ENCODE measurements at places on chromosomes 11 and 22.

DNA sequence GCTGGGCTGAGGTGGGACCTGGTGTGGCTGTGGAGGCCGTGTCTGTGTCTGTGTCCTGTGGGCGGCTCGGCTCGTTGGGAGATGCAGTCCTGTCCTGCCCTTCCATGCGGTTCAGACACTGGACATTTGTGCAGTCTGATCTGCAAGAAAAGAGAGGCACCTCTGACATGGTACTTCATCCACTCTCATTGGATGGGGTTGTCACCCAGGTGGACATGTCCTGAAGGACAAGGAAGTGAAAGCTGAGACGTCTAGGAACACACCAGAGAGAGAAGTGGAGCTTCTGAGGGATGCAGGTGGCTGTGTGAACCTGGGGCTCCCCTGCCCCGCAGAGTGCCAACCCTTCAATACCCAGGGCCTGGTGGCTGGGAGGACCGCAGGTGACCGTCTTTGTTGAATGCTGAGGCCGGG lies 18.4 kb downstream of the TBX1 start:
- DNase-seq: no peak

- no peak for DNase-seq
Measured at GRCh38 chr22:20448630-20449029, 11.0 kb upstream of the SCARF2 start.

DNA sequence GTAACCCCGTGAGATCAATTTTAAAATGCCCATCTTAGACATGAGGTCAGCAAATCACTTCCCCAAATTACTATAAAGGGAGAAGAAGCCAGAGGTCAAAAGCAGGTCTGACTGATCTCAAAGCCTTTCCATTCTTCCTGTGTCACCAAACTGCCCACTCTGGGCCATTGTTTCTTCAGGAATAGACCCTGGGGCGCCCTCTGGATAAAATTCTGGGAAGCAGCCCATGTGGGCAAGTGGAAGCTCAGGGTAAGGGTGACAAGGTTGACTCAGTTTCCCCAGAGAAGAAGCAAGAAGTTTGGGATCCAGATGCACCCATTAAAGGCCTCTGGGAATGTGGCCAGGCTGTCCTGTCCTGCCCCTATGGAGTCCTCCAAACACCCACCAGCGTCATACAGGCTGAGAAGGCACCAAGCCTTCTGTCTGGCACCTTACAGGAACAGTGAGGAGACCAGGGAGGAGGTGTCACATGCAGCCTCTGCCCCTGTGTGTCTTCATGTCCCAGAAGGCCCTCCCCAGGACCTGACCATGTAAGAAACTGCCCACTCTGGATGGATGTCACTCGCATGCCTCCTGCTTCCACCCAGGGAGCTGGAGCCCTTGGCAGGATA lies 50.1 kb downstream of the CHST1 start:
- DNase-seq: no peak

GRCh38 chr11:94553938-94554337 lies 10.2 kb downstream of the FUT4 start:
- DNase-seq: no peak

GRCh38 chr11:127226949-127227348 lies 226.4 kb upstream of the KIRREL3 start:
- DNase-seq: no peak

GRCh38 chr22:36505998-36506635 lies 723 bp downstream of the FOXRED2 start:
- DNase-seq: no peak

DNA sequence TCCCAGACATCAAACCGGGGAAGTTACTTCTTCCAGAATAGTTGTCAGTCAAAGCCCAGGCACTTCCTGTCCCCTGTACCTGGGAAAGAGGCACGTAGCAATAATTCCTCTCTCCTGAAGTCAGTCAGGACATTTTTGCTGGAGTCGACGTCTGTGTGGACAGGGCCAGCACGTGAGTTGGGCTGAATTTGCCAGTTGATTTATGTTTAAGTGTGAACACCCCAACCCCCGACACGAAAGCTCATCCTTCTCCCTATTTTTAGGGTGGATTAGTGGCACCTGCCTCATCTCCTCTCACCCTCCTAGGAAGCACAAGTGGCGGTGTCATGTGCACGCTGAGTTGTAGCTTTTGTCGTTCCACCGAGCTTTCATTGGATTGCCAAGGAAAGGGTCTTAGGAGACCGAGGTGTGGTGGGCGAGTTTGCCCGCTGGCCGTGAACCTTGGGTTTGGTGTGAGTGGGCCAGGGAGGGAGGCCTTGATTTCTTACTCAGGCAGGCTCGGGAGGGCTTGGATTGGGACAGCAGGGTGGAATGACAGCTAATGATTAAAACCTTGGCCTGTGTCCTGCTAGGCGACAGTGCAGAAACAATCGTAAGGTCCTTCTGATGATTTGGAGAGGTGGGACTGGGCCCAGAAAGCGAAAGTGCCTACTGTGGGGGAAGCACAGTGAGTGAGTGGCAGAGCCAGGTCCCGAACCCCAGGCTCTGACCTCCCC lies 87.0 kb upstream of the CRYBB3 start:
- DNase-seq: no peak

DNA sequence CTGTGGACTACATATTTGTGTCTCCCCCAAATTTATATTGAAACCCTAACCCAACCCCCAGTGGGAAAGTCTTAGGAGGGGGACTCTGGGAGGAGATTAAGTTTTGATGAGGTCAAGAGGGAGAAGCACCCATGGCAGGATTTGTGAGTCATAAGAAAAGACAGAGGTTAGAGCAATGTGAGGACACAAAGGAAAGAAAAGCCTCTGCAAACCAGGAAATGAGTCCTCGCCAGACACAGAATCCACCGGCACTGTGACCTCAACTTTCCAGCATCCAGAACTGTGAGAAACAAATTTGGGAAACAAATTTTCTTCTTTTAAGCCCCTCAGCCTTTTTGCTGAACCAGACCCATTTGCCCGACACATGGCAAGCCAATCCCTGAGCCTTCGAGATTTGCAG lies 397.0 kb downstream of the NTM start:
- DNase-seq: no peak

DNA sequence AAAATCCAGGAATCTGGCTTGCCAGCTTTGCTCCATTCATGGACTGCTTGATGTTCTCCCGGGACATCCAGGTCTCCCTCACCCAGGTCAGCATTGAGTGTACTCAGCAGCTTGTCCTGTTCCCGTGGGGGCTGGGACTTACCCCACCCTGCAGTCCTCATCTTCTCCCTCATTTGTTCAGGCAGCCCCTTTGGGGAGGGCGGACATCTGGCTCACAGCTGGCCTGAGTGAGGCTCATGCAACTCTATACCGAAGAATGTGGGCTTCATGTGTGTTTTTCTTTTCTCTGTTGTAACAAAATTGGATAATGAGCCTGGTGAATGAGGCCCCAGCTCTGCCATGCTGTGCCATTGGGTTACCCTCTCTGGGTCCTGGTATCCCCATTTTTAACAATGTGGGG lies 227.7 kb upstream of the TENM4 start:
- no peak for DNase-seq

Measured in stimulated activated CD4-positive, alpha-beta T cell treated with anti-CD3 and anti-CD28 coated beads, Interleukin-1b, Interleukin-23, amount 100 ng/mL, for 1 hour (primary cell).